ENCODE measurements at places on chromosomes 11 and 22.

DNA sequence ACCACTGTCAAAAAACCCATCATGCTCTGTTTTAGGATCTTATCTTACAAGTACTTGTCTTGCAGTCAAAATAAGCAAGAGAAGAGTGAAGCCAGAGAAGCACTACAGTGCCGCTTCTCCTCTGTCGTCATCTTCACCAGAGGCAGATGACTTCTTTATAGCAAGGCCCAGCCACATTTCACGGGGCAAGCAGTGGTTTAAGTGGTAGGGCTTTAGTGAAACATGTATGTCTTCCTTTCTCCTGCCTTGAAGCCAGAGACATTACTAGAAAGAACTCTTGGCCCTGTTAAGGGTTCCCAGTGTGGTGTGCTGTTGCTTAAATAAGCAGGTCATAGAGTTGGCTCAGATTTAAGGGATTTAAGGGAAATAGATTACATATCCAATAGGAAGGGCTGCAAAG is 42.9 kb upstream of the DEPDC7 start:
- no peak for DNase-seq

DNA sequence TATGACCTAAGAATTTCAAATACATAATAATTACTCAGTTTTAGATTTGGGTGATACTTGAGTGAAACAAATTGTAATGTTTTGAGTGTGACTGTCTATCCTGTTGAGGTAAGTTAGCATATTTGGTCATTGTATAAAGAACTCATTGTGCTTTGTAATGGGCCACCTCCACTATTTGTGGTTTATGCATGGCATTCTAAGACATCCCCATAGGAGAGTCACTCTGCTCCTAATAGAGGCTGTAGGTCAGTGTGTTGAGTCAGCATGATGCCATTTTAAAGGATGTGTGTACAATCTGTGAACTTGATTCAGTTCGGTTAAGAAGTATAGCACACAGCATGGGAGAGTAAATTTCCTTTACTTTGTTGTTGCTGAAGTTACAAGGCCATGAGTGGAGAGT is 1112.4 kb downstream of the JRKL start:
- DNase-seq, result peak; percentile 48

DNA sequence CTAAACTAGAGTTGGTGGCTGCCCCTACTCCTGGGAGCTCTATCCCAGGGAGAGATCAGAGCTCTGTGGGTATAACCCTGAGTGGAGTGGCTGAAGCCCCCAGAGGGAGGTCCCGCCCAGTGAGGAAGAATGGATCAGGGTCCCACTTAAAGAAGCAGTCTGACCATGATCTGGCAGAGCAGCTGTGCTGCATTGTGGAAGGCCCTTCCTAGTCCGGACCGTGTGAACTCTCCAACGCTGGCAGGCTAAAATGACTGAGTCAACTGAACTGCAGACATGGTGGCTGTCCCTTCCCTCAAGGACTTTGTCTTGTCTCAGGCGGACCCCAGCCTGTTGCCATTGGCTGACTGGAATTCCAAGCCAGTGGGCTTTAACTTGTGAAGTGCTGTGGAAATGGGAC is 494.2 kb downstream of the FAM181B start:
- DNase-seq, result no peak

- DNase-seq, result peak; percentile 98
Observed at GRCh38 chr11:109960831-109961230, 132.4 kb upstream of the ZC3H12C start.

- no peak for DNase-seq
Observed at GRCh38 chr11:71124127-71124526, 128.2 kb downstream of the SHANK2 start.

GRCh38 chr22:40874016-40874415 is 12.1 kb upstream of the DNAJB7 start:
- DNase-seq, result no peak

DNA sequence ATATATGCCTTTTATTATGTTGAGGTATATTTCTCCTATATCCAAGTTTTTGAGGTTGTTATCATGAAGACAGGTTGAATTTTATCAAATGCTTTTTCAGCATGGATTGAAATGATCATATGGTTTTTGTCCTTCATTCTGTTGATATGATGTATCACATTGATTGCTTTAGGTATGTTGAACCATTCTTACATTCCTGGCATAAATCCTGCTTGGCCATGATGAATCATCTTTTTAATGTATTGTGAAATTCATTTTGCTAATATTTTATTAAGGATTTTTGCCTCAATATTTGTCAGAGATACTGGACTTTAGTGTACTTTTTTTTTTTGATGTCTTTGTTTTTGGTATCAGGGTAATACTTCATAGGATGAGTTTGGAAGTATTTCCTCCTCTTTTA is 283.8 kb upstream of the C11orf87 start:
- peak; percentile 3 for DNase-seq

DNA sequence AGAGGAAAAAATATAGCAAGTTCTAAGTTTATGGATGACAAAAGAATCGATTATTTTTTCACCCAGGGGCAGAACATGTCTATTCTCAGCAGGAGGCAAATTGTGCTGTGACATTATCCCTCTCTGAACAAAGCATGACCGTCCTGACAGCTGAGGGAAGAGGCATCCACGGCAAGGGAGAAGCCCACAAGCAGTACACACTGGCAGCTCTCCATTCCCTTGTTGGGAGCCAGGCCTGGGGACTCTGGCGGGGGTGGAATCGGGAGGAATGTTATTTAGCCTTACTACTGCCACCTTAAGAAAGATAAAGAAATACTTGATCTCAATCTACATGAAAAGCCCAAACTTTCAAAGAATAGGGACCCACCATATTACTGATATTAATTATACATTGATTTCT is 3.4 kb downstream of the KIRREL3 start:
- DNase-seq, result peak; percentile 60

GRCh38 chr11:69122630-69123431 is 32.9 kb upstream of the SMIM38 start:
- peak; percentile 84 for DNase-seq

DNA sequence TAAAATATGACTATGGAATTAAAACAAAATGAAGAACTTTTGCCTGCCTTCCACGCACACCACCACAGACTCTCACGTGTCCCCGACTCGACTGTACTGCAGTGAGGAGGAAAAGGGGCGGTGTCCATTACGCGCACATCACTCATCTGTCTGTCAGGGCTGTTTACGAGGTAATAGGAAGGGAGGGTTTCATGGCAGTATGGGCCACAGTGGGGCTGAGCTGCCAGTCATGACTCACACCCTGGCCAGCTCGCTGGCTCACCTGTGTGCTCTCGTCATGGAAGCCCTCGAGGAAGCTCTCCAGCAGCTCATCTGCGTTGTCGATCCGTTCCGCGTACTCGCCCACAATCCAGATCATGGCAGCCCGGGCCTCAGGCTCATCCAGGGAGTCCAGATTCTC is 33.5 kb upstream of the RASL10A start:
- no peak for DNase-seq

GRCh38 chr11:86916330-86916729 is 38.9 kb downstream of the FZD4 start:
- DNase-seq, result peak; percentile 66

- DNase-seq, result no peak
Observed at GRCh38 chr11:7545611-7546010, 31.8 kb downstream of the PPFIBP2 start.

- DNase-seq, result no peak
Observed at GRCh38 chr11:90757849-90758494, 535.1 kb upstream of the CHORDC1 start.

DNA sequence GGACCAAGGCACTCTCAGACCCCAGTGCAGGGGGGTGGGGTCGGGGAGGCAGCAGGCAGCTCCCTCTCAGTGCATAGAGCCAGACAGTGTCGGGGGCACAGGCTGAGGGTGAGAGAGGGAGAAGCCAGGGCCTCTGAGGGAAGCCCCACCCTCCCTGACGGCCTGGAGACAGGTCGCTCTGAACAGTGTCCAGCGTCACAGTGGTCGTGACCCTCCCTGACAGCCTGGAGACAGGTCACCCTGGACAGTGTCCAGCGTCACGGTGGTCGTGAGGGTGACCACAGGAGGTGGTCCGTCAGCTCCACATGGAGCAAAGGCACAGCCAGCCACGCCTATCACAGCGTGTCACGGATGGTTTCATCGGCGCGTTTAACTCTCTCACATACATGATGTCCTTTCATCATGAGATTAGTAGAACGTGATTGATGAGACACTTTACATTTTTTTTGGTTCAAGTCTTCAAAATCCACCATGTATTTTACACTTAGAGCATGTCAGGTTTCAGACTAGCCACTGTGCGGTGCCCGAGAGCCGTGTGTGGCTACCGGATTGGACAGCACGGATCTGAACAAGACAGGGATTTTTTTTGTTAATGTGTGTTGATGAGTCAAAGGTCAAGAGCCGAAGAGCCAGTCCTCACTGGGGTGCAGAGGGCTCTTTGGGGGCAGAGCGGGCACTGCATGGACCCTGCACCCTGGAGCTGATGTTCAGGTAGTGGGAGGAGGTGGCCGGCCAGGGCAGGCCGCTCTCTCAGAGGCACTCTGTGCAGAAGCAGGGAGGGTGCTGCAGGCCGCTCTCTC is 23.9 kb upstream of the PANX2 start:
- peak; percentile 58 for DNase-seq

DNA sequence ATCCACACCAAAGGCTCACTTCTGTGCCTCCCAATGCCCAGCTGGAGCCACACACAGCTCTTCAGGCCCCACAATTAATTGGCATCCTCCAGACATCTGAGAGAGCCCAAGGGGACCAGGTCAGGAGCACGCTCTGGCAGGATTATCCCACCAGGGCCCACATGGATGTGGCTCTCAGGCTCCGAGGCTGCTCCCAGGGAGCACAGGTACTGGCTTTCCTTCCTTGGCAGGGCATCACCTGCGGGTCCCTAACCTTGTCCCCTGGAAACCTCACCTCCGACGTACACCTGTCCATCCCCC is 54.3 kb downstream of the CD6 start:
- DNase-seq, result no peak

DNA sequence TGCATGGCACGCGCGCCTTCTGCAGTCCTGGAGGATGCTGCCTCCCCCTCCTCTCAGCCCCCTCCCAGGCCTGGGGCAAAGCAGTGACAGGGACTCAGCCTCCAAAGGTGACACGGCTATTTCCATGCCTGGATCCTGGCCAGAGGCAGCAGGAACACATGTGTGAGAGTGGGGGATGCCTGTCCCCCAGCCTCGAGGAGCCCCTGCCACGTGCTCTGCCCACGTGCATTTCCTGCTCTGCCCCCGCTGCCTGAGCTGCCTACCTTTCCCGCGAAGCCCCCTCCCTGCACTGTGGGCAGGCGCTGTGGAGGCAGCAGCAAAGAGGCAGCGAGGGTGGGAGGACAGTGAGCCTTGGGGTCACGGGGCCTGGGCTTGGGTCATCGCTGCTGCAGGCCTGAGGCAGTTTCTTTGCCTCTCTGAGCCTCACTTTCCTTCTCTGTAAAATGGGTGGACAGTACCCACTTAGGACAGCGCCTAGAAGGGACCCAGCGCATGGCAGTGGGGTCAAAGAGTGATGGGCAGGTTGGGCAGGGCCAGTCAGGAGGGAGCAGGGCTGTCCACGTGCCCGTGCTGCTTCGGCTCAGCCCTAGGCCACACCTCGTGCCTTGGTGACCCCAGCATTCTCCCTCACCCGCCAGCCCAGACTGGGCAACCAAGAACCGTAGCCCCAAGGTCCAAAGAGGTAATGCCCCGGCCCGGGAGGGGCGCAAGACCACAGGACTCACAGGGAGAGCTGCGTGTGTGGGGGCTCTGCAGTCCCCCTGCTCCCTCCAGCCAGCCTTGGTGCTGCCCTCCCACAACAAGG is 48.6 kb downstream of the FLRT1 start:
- DNase-seq, result no peak

DNA sequence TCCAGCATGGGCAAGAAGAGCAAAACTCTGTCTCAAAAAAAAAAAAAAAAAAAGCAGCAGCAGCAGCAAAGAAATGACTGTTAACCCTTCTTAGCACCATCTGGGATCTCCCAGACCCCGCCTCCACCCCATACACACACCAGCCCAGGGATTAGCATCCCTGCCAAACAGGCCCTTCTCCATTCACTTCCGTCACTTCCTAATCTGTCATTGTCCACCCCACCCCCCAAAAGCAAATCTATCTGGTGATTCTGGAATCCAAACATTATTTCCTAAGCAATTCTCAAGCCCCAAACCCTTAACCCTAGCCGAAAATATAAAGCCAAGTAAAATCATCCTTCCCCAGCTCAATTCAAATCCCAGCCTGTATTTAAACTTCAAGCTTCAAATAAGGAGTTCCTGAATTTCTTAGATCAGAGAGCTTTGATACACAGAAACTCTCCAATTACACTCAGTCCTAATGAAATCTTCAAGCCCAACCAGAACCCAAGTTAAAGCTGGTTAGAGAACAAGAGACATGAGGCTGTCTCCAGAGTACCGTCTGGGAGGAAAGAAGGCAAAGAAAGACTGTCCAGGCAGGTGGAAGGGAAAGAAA is 6.0 kb upstream of the AHNAK start:
- no peak for DNase-seq

GRCh38 chr22:41963453-41964111 is 5.7 kb upstream of the SEPTIN3 start:
- peak; percentile 60 for DNase-seq

GRCh38 chr11:44831605-44832394 is 105.0 kb downstream of the TSPAN18 start:
- no peak for DNase-seq

All from fibroblast of lung (primary cell).